Kidney capillary endothelial cell (primary cell): ENCODE measurements at places on chromosomes 7 and 10.

DNA sequence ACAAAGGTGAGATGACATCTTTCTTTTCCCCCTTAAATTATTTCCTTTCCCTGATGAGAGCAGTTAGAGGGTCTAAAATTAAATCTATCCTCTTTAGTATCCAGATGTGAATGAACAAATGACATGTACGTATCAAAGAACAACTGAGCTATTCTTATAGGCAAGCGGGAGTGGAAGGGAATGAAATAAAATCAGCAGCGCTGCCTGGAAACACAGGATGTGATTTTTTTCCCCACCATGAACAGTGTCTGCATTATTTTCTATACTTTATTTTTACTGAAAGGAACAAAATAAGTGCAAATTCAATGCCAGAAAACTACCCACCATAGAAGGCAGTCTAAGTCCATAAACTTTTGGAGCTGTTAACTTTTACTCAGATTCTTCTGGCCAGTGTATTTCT, 40.6 kb downstream of the SLC26A4 start:
- no peak for DNase-seq

- DNase-seq = no peak
These were observed 8.2 kb downstream of the EGFR start for GRCh38 chr7:55026867-55027490.

DNA sequence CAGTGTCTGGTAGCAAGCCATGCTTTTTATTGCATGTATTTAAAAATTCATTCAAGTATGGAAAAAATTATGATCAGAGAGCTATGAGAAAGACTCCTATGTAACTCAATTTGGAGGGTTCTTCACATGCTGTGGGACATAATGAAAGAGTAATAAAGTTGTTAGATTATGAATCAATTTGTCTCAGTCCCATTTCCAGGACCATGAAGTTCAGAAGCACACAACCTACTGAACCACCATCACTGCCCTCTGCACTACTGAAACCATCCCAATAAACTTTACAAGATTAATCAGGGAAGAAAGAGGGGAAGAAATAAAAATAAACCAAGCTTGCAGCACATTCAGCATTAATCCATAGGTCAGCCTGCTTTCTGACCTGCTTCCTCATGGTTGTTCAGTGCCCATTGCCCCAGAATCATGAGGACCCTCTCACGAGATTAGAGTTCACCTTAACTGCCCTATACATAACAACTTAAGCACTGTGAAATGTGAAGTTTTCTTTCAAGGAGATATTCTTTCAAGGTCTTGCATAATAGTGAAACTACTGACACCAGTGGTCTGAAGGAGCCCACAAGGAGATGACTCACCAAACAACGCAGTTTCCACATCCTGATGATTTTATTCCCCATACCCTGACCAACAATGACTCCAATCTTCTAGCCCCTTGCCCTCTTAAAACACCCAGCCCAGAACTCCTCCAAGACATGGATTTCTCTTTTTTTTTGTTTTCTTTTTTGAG, 171.5 kb upstream of the ADCY1 start:
- DNase-seq = no peak

DNA sequence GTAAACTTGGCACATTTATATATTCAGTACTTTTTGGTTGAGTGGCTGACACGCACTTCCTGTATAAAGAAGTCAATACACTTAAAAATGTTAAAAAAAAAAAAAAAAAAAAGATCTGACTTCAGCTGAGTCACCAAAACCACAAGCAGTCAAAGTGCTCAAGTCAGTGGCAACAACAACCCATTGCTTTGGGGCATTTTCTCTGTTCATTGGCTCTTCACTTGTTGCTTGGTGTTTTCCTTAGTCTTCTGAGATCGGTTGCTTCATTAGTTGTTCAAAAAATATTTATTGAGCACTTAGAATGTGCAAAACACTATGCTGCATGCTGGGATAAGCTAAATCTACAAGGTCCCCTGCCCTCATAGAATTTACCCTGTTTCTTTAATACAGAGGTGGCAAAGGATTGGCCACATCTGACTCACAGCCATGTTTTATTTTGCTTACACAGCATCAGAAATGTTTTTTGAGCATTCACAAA, 63.7 kb downstream of the ZNRF2 start:
- peak; percentile 56 for DNase-seq

- DNase-seq = no peak
These were observed 2.6 kb upstream of the PPP1R3A start for GRCh38 chr7:113921363-113921762.

DNA sequence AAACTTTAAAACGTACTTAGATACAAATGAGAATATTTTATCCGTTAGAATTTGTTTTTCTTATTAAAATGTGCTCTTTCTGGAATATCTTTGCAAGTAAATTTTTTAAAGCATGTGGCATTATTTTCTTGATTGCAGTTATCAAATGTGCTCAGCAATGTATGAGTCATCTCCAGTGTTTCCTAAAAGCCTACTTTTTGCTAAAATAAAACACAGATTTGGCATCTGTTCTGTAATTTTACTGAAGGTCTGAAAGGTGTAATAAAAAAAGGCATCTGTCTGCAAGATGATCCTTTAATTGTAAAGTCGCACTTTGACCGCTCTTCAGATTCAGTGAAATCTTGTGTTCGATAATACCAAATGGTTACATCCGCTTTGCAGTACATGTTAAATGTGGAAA, 3.4 kb downstream of the GNAT3 start:
- DNase-seq = no peak

- DNase-seq = no peak
These were observed 188.0 kb downstream of the GRID1 start for GRCh38 chr10:86178401-86179152.

DNA sequence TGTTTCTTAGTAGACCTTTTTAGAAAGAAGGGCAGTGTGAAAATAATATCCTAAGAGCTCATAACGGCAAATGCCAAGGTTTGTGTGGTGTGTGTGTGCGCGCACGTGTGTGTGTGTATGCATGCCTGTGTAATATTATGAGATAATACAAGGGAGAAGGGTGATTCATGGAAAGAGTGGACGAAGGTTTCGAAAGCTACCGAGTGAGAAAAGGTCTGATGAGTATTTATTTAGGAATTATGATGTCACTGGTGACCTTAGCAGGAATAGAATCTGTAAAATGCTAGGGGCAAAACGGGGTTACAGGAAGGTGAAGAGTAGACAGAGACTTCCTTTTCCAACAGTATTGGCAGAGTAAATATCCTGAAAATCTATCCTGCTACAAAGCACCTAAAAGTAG, 107.3 kb downstream of the AHR start:
- peak; percentile 53 for DNase-seq

DNA sequence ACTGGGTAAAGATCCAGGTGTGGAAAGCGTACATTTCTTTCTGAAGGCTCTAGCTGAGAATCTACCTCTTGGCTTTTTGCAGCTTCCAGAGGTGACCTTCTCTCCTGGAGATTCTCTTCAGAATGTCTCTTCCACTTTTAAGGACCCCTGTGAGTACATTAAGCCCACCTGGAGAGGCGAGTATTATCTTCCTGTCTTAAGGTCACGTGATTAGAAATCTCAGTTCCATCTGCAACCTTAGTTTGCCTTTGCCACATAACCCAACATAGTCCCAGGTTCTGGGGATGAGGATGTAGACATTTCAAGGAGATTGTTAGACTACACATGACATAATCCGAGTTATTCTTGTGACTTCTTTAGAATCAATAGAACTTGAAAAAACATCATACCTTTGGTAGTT, 665.5 kb upstream of the POM121L12 start:
- no peak for DNase-seq

- no peak for DNase-seq
These were observed 281.4 kb upstream of the TAC1 start for GRCh38 chr7:97450516-97450915.

DNA sequence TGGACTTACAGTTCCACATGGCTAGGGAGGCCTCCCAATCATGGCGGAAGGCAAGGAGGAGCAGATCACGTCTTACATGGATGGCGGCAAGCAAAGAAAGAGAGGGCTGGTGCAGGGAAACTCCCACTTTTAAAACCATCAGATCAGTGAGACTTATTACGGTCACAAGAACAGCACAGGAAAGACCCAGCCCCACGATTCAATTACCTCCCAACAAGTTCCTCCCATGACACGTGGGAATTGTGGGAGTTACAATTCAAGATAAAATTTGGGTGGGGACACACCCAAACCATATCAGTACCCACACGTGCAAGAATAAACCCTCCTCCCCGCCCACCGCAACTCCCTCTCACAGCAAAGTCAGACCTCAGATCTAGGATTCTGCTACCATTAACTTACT, 4.5 kb upstream of the AIFM2 start:
- no peak for DNase-seq

- DNase-seq = no peak
These were observed 815 bp downstream of the NEUROG3 start for GRCh38 chr10:69572159-69573055.

DNA sequence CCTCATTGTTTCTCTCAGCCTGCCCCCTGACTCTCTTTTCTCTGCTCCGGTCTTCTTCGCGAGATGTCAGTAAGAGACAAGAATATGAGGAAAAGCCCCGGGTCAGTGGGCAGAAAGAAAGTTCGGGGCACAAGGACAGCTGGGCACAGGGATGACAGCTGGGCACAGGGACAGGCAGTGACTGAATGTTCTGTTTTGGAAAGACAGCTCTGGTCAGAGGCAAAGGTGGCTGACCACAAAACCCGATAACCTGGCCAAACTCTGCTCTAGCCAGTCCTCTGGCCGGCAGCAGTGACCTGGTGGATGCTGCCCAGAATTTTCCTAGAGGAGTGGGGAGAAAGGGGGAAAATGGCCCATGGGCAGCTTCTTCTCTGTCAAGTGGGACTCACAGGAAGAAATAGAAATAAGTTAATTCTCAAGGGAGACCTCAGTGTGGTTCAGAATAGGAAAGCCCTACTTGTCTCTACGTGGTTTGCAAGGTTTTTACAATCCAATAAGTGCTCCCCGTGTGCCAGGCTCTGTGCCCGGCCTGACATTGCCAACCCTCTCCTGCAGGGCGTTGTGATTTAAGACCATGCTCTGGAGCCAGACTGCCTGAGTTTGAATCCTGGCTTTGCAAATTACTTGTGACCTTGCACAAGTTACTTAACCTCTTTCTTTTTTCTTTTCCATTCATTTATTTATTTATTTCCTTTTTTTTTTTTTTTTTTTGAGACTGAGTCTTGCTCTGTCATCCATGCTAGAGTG, 110.6 kb upstream of the ZNF716 start:
- DNase-seq = no peak

DNA sequence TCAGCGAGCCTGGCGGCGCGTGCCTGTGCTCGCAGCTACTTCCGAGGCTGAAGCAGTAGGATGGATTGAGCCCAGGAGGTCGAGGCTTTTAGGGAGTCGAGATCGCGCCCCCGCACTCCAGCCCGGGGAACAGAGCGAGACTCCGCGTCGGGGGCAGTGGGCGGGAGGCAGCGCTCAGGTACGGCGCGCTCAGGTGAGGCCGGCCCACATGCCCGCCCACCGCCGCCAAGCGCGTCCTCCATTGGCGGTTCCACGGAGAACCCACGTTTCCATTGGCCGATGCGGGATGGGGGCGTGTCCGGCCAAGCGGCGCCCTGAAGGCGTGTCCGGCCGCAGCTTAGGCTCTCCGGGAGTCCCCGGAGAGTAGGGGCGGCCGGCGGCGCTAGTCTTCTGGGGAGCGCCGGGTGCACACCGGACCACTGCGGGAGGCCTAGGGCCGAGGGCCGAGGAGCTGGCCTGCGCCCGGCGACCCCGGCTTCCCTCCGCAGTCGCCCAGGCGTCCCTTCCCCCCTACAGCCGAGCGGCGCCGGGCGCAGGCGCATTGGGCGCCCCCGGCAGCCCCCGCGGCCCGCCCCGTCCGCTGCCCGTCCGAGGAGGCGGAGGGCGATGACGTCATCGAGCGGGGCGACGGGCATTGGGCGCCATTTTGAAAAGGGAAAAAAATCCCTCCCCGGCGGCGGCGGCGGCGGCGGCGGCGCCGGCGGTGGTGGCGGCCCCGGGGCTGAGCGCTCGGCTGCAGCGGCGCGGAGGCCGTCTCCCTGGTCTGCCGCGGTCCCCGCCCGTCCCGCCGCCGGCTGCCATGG, at the start of gene PPP2R2D:
Gene PPP2R2D, plus strand, starts transcription at position 659 of the 803 bp plus-strand sequence. Its CDS starts 141 bp downstream, at position 800.
- DNase-seq = peak; percentile 88

DNA sequence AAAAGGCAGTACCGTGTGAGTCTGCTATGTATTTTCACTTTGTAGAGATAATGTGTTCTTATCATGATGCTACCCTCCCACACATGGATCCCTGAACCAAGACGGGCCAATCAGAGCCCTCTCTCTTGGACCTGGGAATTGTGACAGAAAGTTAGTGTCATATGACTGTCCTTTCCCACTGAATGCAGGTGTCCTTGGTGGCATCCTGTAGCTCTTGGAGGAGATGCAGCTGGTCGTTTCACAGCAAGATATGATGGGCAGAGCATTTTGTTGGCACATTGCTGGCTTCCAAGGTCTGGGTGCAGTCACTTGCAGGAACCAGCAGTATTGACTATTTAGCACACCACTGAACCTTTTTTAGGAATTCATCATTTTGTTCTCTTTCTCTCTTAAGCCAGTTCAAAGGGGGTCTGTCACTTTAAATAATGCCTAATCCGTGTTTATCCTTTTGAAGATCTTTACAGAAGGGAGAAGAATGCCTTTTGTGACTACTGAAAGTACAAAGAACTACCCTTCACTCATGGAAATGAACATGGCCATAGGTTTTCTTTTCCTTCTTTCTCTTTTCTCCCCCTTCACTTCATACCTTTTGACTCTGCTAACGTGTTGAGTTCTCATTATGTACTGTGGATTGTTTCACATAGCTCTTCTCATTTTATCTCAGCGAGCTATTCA, 125.1 kb downstream of the PLXDC2 start:
- no peak for DNase-seq

- DNase-seq = no peak
These were observed 844.3 kb downstream of the CNTNAP2 start for GRCh38 chr7:146960773-146961391.

DNA sequence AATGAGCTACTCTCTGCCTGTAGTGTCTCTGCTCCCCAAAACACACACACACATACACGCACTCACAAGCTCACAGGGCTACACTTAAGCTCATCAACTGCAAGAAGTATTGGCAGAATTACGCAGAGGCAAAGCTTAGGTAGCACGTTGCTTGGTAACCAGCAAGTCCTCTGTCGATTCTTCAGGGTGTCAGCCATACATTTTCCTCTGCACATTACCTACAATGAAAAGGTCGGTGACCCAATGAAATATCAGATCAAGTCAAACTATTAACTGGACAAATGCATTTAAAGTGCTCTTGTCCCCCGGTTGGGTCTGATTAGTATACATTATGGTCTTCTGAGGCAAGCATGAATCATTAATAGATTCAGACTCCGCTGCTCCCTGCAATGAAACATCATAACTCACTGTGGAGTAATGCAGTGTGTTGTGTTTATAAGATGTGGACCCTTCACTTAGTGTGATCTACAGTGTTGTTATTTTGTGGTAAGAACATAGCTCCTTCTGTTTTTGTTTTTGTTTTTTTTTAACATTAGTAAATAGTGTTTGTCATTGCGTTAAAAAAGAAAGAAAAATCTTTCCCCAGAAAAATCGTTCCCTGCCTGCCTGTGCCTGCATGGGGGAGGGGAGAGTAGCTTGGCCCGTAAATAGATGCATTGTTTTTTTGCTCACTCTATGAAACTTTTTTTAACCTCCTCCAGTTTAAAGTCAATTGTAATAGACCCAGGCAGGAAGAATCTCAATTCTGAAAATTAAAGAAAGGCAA, 325.5 kb downstream of the SFMBT2 start:
- DNase-seq = peak; percentile 21

GRCh38 chr7:139183878-139184338, 47.1 kb upstream of the UBN2 start:
- DNase-seq = no peak

GRCh38 chr10:78775891-78776290, 292.9 kb upstream of the ZMIZ1 start:
- DNase-seq = no peak
